ENCODE measurements at places on chromosomes 16 and 17.

- DNase-seq = no peak
Measured at GRCh38 chr17:58338454-58338840, 9.9 kb upstream of the TSPOAP1 start.

DNA sequence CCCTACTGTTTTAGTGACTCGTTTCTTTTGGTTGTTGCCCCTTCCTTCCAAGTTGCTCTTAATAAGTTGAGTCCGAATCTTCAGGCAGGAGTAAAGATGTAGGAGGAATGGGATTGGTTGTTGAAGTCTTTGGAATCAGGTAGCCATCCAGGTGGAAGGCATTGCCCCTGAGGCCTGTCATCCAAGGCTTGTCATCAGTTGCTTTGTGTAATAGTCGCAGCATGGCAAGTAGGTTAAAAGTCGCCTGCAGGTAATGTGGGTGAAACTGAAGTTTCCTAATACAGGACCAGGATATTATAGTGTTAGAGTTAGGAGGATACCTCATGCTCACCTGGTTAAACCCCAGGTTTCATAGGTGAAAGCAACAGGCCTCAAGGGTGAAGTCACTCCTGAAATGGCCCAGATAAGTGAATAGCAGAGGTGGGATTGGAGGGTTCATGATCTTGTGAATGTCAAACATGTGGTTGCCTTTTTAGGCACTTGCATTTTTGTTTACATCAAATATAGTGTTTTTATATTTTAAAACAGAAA is 934 bp downstream of the PCTP start:
- no peak for DNase-seq

DNA sequence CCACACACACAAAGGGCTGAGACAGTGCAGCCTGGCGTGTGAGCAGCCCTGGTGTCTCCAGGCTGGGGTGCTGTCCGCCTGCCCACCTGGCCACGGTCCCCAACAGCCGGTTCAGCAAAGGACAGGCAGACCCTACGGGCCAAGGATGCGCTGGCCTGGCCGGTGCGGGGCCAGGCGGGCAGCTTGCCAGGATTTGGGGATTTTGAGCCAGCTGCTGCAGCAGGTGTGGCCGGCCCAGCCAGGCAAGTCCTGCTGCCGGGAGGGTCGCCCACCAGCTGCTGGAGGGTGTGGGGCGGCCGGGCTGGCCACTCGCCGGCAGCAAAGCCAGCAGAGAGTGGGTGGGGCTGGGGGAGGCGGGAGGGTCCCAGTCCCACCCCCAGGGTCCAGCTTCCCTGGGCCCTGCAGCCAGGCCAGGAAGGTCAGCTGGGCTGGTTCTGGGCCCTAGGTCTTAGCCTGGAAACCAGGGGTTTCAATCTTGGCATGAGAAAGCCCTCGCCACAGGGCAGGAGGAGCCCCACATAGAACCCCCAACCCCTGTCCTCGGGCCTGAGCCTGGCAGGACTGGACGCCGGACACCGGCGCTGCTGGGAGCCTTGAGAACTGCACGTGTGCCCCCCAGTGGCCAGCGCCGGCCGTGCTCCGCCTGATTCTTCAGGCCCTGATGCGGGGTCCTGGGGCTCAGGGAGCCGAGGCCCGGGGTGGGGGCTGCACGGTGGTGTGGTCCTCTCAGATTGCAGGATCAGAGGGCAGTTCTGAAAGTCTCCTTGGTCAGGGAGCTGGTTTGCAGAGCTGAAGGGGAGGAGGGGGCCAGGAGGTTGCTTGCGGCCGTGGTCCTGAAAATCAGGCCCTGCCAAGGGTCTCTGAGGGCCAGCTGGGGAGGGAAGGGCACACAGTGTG is 17.6 kb upstream of the SSTR5 start:
- DNase-seq = no peak

DNA sequence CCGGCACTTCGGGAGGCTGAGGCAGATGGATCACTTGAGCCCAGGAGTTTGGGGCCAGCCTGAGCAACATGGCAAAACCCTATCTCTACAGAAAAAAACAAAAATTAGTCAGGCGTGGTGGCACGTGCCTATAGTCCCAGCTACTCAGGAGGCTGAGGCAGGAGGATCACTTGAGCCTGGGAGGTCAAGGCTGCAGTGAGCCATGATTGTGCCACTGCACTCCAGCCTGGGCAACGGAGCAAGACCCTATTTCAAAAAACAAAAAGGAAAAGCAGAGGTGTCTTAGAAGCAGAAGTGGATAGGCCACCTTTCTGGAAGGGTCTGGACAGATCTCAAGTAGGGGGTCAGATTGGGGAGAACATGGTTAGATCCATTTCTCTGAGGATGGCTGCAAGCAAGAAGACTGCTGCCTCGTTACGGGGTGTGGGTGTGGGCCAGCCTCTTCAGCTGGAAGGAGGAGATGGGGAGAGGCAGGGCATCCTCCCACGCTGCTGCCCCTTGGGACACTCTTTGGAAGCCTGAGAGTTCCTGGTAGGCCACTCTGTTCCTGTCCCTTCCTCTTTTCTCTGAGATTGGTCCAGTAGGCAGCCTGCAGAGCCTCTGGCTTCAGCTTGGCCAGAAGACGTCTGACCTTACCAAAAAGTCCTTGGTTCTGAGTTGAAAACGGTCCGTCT is 208.0 kb downstream of the MSI2 start:
- DNase-seq = no peak

- DNase-seq = no peak
Measured at GRCh38 chr17:68179236-68179925, 68.5 kb upstream of the AMZ2 start.

DNA sequence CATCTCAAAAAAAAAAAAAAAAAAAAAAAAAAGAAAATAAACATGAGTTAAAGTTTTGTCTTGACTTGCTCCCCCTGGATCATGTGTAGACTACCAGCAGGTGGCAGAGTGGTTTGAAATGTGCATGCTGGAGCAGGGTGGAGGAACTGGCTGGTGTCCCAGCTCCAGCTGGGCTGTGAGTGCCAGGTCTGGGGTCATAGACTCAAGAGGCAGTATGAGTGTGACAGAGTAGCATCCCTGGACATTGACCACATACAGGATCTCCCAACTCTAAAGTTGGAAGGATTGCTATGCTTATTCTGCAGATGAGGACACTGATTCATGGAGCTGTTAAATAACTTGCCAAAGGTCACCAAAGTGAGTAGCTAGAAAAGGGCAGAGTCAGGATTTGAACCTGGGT is 198.0 kb upstream of the MPHOSPH6 start:
- DNase-seq = no peak

DNA sequence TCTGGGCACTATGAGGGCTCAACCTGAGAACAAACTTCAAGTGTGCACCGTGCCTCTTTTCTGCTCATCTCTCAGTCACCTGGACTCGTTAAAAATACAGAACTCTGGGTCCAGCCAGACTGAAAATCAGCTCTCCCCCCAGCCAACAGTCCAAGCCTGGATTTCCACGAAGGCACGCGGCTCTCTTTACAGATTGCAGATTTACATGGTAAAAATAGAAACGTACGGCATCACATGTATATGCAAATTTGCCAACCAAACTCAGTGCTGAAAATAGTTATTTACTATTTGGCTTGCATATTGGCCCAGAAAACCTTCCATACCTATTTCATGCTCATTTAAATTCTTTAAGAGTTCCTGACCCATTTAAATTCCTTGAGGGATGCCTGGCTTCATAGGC is 315.8 kb downstream of the MAF start:
- DNase-seq = no peak

DNA sequence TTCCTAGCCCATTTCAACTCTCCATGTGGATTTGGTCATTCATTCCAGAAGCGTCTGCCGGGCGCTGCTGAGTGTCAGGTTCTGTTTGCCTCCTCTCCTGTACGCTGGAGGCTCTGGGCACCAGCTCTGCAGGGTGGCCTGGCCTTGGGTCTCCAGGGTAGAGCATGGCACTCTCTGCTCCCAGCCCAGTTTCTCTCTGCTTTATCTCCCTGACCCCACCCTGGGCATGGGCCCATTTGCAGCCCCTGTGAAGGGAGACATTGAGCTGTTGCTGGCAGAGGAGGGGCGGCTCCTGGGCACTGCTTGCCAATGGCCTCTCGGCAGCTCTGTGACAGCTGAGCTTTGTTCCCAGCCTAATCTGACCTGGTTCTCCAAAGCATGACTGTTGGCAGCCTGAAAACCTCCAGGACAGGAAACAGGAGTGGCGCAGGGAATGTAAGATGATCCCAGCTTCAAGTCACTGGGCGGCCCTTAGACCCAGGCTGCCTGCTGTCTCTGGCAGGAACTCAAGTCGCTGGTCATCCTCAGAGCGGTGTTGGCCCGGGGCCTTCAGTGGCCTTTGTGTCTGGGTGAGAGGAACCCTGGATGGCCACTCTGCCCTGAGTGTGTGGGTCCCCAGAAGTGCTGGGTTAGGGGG is 146.8 kb downstream of the SEC14L1 start:
- no peak for DNase-seq

GRCh38 chr17:2418572-2418971 is 17.7 kb upstream of the MNT start:
- DNase-seq = no peak

DNA sequence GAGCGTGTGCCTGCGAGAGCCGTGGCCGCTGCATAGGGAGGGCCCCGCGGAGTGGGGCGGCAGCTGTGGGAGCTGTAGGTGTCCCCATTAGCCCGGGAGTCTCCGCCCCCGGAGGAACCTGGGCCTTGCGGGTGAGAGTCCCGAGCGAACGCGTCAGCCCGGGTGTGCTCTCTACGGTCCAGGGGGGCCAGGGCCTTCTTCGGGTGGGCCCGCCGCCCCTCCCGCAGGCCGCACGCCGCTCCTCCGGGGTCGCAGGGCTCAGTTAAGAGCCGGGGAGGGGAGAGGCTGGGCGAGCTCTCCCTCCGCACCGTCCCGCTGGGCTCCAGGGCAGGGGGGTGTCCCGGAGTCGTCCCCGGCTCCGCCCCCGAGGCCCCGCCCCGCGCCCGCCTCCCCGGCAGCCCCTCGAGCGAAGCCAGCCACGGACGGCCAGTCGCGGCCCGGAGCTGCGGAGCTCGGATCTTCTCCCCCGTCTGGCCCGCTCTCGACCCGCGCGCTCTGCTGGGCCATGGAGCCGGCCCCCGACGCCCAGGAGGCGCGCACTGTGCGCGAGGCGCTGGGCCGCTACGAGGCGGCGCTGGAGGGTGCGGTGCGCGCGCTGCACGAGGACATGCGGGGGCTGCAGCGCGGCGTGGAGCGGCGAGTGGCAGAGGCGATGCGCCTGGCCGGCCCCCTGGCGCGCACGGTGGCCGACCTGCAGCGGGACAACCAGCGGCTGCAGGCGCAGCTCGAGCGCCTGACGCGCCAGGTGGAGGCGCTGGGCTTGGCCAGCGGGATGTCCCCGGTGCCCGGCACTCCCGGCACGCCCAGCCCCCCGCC is at the start of gene SMTNL2:
TSS of gene SMTNL2 (plus strand) at position 429 of the 816 bp plus-strand sequence. CDS start at position 506, 77 bp downstream.
- DNase-seq = no peak

GRCh38 chr16:85975451-85975981 is 76.6 kb downstream of the IRF8 start:
- no peak for DNase-seq

- no peak for DNase-seq
Measured at GRCh38 chr16:3095869-3096268, 3.2 kb downstream of the ZSCAN10 start.

- DNase-seq = no peak
Measured at GRCh38 chr17:66399441-66399840, 97.0 kb downstream of the PRKCA start.

GRCh38 chr17:78960928-78961327 is 18.8 kb downstream of the LGALS3BP start:
- no peak for DNase-seq

GRCh38 chr16:12395268-12395667 is 408.4 kb downstream of the CPPED1 start:
- DNase-seq = no peak

DNA sequence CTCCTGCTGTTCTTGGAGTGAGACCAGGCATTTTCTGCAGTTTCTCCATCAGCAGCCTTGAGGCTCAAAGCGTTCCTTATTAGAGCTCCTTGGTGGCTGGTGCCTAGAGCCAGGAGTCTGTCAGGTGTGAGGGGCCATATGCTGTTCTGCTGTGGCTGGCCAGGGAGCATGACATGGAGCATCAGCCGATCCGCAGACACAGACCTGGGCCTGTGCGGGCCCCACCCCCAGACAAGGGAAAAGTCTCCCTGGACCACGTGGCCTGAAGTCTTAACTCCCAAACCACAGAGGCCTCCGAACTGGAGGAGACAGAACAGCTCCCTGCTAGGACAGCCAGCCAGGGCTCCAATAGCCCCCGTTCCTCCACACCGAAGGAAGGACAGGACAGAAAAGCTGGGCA is 162.7 kb upstream of the CIBAR2 start:
- DNase-seq = no peak

GRCh38 chr16:66695471-66695934 is 1.0 kb downstream of the CMTM4 start:
- no peak for DNase-seq

DNA sequence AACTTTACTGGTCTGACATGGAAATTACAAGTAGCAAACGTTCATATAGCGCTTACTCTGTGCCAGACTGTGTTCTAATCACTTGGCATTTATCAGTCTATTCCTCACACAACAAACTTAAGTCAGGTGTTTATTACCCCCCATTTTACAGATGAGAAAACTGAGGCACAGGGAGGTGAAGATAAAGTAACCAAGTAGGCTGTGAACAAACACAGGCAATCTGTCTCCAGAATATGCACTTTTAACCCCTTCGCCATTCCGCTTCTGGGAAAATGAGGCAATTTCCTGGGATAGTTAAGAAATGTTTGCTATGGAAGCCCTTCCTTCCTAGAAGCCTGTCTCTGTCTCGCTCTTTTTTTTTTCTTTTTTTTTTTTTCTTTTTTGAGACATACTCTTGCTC is 12.2 kb upstream of the CXCL16 start:
- DNase-seq = no peak

DNA sequence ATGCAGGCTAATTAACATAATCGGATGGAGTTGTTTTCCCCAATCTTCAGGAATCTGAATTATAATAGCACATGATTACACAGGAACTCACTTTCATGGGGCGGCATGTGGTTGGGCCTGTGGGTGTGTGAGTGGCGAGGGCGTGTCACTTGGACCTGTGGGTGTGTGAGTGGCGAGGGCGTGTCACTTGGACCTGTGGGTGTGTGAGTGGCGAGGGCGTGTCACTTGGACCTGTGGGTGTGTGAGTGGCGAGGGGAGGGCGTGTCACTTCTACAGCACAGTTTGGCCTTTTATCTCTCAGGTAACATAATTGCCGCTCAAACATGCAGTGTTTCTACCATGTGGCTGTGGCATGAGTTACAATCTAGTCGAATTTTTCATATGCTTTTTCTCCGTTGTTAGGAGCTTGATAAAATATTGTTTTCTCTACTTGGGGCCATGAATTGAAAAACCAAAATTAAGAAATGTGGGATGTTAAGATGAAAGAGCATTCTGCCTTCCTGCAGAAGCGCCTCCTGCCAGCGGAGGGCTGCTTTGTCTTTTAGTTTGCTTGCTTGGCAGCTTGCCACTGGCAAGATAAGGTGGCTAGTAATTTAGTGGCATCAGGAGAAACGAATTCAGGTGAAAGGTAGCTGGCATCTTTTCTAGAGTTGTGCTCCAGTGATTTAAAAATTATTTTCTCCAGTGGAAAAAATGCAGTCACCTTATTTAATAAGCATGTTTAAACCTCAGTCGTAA is 36.2 kb downstream of the USP10 start:
- no peak for DNase-seq
